ENCODE measurements at places on chromosomes 6 and 20.

DNA sequence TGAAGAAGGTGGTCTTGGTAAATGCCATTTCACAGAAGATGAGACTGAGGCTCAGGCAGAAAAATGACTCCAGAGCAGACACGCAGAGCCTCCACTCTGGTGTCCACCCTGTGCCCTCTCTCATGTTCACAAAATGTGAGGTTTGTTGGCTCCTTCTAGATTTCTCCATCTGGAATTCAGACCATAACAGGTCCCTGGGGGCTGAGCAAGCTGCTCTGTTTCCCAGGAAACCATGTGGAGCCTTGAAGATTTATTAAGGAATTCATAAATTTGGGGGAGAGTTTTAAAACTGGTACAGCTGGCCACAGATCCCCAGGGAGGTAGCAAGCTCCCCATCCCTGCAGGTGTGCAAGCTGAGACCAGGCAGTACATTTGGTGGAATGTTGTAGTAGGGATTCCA is 38.8 kb upstream of the SIRPA start:
- DNase-seq, result no peak

- no peak for DNase-seq
Measured at GRCh38 chr20:24461848-24462247, 7.6 kb upstream of the SYNDIG1 start.

- no peak for DNase-seq
Measured at GRCh38 chr6:108119769-108120141, 45.2 kb upstream of the OSTM1 start.

- no peak for DNase-seq
Measured at GRCh38 chr6:132021552-132022375, 70.6 kb upstream of the CCN2 start.

DNA sequence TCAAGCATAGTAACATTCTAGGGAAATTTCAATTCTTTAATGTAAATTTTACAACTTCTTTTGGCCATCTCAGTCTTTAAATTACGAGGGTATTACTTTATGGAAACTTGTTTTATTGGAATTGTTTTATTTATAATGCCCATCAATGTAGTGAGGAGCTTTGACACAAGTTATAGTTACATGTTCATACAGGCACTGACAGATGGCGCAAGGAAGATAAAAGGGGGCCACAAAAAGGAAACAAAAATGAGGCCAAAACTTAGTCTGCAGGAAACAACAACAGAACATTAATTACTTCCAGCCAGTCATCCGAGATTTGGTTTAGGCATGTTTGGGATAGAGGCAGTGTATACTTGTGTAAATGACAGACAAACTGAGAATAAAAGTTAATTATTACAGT is 18.3 kb downstream of the SESN1 start:
- DNase-seq, result peak; percentile 19

DNA sequence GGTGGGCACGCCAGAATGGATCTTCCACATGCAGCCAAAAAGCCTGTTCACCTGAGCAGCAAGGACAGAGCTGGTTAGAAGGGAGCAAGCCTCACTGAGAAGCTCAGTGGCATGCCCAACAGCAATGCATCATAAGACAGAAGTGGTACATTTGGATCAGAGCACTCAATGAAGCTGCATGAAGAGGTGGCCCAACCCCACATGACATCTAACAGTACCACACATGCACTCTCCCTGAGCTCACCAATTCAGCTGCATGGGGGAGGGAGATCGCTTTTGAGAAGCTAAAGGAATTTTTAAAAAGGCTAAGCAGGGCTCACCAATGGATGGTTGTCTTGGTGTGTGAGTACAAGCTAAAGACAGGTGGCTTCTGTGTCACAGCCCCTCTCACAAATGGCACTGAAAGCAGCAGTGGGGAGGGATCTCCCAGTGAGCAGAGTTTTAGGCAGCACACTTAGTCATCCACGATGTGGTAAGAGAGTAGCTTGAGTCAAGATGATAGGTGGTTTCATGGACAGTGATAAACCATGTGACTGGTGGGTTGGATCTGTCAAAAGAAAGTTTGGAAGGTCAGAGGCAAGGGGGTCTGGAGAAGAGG is 166.6 kb upstream of the TAB2 start:
- peak; percentile 13 for DNase-seq

DNA sequence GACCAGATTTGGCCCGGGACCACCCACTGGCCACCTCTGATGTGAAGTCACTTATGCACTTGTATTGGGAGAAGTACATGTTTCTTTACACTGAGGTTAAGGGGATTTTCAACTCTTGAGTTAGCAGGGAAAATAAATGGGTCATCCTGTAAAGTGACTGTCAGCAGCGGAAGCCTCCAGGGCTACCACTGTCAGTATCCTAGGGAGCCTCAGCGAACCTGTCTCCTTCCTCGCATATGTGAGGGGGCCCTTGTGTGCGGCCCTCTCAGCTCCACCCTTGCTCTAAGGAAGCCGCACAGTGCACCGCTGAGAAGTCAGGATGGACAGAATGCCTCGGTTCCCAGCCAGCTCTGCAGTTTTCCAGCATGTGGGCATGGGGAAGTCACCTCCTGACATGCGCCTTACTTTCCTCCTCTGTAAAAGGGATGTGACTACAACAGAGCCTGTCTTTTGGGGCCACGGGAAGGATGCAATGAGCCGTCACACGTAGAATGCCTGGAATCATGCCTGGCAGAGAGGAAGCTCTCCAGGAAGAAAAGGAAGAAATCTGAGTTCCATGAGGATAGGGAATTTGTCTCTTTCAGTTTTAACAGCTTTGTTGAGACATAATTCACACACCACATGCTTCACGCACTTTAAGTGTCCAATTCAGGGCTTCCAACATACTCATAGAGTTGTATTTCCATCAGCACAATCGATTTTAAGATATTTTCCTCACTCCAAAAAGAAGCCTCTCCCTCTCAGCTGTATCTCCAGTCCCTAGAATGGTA is 115.4 kb downstream of the SYCP2 start:
- DNase-seq, result no peak

GRCh38 chr20:20396794-20397193 is 28.9 kb downstream of the INSM1 start:
- DNase-seq, result no peak

DNA sequence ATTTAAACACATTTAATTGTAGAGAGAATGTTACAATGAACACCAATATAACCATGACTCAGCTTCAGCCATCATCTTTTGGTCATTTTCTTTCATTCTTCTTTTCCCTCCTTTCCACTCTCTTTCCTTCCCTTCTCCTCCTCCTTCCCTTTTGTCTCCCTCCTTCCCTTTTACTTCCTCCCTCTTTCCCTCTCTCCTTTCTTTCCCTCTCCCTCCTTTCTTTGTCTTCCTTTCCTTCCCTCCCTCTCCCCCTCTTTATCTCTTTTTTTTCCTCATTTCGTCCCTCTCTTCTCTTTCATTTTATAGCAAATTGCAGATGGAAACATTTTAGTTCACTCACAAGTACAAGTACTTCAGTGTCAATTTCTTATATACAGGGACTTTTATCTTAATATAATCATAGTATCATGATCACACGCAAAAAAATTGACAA is 1.8 kb downstream of the ZKSCAN3 start:
- no peak for DNase-seq

All from epithelial cell of esophagus (primary cell).